ENCODE measurements at places on chromosomes 1 and 21.

GRCh38 chr1:22916471-22916820 lies 56.2 kb downstream of the LACTBL1 start:
- no peak for DNase-seq

DNA sequence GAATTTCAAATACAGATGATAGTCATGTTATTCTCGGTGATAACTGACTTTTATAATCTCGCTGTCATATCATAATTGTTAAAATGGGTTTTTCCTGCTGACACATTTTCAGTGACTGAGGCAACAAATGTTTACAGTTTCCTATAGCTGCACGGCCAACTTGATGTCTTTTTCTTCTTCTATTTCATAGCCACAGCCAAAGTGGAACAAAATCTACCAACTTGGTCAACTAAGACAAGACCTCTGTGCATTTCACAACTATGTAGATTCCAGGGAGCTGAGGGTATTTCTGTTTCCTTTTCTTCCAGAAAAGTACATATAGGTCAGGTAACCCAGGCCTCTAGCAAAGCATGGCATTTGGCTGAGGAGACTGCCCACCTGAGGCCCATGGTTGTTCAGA lies 10.4 kb upstream of the AHCYL1 start:
- DNase-seq: no peak

GRCh38 chr1:13817906-13818305 lies 117.9 kb downstream of the PRDM2 start:
- DNase-seq: no peak

DNA sequence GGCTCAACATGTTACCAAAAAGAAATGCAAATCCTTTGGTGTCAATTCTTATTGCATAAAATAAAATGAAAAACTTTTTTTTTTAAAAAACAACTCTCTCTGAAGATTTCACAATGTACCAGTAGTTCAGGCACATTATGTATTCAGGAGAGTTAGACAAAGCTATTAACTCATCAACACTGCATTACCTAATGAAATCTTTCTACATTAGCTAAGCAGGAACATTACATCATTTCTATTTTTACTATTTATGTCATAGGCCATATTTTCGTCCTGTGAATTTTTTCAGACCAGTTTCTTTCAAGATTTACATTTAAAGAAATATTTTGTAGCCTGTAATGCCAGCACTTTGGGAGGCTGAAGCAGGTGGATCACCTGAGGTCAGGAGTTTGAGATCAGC lies 366.2 kb downstream of the USH2A start:
- DNase-seq: no peak

DNA sequence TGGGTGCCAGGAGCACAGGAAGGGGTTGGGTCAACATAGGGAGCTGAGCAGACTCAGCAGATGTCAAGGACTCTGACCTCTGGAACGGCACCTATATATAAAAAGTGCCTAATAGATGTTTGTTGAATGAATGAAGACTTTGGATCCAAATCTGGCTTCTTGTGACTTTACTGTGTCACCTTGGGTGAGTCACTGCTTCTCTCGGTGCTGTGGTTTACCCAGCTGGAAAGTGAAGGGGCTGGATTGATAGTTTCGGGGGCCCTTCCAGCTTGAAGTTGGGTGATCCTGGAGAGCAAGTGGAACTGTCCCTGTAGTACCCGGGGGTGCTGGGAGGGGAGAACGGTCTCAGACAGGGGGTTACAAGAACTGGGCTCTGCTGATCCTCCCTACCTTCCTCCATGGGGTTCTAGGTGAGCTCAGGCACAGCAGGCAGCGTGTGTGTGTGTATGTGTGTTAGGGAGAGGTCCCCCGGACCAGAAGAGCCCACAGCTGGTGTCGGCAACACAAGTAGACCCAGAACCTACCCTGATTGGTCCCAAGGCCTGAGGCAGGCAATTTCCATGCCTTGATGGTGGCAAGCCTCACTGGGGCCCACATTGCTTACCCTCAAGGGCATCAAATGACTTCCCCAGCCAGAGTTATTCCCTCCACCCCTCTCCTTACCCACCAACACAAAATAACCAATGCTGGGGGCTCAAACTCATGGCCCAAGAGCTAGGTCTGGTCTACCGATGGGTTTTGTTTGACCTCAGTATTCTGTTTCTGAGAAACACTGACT lies 5.5 kb upstream of the PADI1 start:
- no peak for DNase-seq

DNA sequence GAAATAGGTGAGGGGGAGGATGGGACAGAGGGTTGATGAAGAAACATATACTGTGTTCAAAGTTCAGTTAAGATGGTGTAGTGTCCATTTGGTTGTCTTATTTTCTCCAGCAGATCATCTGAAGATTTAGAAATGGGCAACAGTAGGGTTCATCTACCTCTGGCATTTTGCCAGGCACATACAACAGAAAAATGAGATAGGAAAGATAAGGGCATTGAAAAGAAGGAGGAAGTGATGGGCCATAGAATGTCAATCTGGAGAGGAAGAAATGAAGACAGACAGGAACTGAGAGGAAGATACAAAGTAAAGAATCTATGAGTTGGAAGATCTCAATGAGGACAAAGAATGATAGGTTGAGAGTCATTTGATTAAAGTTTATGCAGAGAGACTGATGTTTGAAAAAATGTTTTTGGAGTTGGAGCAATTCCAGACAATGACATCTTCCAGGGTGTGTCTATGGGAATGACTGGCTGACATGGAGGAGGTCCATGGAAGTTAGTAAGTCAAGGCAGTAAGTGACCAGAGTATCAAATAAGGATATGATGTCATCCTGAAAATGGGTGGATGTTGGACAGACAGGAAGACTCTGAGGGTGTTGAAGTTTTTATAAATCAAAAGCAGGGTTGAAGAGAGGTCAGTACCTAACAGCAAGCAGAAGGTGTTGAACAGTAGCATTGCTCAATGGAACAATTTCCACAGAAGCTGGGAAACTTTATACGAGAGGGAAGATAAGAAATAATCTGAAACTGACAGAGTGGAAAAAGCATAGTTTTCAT lies 18.7 kb upstream of the CD55 start:
- DNase-seq: no peak

DNA sequence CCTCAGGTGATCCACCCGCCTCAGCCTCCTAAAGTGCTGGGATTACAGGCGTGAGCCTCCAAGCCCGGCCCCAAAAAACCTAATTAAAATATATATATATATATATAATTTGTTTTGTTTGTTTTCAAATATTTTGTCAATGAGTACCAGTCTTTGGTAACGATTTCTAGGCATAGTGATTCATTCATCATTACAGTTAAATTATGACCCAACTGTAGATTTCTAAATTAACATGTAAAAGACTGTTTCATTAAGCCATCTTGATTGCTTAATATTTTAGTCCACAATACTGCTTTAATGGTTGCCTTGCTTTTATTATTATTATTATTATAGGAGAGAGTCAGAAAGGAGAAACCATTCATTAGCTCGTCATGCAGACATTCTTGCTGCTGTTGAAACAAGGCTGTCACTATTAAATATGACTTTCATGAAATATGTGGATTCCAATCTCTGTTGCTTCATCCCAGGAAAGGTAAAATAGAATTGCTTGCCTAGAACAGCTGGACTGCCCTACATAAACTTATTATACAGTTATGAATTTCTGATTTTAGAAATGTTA lies 19.9 kb downstream of the FBXO28 start:
- no peak for DNase-seq

GRCh38 chr1:50458507-50458906 lies 35.3 kb upstream of the DMRTA2 start:
- DNase-seq: no peak

- DNase-seq: no peak
Observed at GRCh38 chr1:231508497-231508896, 20.0 kb upstream of the TSNAX start.

DNA sequence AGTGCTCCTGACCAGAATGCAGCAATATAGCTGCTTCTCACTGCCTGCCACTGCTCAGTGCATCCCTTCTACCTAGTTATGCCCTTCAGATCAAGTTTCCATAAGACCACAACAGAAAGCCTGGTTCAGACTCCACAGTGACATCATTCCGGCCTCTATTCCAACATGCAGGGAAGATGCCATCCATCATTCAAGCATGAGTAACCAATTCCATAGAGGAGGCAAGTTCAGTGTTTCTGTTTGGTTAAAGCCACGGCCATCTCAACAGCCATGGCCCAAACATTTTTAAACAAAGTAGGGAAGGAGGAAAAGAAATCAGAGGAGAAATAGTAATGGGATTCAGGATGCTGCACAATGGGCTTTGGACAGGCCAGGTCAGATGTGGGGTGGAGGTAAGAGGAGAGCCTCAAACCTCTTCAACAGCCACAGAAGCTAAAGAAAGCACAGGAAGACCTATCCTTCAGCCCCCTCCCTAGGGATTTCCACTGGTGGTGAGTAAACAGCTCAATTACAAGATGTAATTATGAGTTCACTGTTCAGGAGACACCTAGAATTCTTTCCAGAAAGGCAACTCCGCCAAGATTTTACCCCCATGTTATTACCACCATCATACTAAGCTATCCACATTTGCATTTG lies 484.9 kb downstream of the SETD4 start:
- DNase-seq: no peak

All from stimulated activated CD4-positive, alpha-beta T cell treated with anti-CD3 and anti-CD28 coated beads, Interleukin-1b, Interleukin-23, amount 100 ng/mL, for 1 hour (primary cell).